ENCODE measurements at places on chromosomes 2 and 18.

DNA sequence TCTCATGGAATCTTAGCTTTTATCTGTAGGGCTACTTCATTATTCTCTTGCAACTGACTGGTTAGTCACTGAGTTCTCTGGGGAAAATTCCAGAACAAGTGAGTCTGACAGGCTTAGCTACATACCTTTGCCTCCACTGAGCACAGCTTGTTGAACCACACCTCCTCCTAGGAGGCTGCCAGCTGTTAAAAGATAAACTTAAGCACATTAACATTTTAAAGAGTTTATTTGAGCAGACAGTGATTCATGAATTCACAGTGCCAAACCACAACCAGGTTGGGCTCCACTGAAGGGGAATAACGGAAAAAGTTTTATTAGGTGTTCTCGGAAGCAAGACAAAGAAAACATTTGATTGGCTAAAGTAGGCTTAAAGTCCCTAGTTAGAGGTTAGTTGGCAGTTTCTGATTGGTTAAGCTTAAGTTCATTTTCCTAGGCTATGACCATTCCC lies 12.5 kb upstream of the SLC38A11 start:
- DNase-seq: no peak

- DNase-seq: no peak
Measured at GRCh38 chr2:54321047-54321446, 65.0 kb upstream of the TSPYL6 start.

- DNase-seq: no peak
Measured at GRCh38 chr2:227864161-227864756, 7.2 kb upstream of the DAW1 start.

- no peak for DNase-seq
Measured at GRCh38 chr2:180952082-180952481, 28.3 kb upstream of the UBE2E3 start.

DNA sequence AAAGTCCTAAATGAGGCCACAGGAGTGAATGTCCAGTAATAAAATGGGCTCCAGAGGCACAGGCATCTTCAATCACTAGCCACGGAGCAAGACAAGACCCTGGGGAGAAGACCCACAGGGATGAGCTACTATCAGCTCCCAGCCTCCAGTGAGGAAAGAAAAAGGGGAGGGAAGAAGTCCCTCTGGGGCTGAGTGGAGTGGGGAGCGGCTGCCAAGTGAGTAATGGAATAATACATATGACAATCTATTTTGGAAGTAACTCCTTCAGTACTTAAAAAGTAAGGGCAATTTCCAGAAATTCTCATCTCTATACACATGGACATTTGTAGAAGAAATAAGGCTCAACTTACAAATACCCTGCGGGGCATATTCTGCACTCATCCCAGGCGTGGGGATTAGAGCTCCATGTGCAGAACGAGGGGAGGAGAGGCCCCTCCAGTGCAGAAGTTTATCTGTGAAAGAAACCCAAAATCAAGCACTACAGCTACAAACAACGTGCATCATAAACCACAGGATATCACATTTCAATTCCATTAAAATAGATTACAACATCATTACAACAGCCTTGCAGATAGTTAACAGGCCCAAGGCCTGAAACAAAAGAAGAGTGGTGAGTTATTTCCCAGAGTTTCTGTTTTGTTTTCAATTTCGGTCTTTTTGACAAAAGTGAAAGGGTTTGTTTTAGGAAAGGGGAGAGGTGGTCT lies 84.9 kb downstream of the BCL11A start:
- DNase-seq: no peak

DNA sequence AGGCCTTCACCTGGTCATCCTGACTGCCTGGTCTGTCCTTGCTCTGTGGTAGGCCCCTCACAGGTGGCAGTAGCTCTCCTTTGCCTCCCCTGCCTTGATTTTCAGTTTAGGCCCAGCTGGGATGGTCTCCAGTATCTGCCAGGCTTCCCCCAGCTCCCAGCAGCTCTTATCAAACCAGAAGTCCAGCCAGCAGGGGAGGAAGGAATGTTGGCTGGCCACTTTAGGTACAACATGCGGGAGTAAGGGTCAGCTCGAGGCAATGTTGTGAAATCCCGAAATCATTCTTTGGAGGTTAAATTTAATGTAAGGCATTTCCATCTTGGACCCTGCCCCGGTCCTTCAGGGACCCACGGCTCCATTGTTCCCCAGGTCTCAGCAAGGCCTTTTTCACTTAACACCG lies 16.8 kb downstream of the ATP6V1C2 start:
- DNase-seq: no peak

- DNase-seq: no peak
Measured at GRCh38 chr2:13056259-13056843, 339.6 kb downstream of the TRIB2 start.

DNA sequence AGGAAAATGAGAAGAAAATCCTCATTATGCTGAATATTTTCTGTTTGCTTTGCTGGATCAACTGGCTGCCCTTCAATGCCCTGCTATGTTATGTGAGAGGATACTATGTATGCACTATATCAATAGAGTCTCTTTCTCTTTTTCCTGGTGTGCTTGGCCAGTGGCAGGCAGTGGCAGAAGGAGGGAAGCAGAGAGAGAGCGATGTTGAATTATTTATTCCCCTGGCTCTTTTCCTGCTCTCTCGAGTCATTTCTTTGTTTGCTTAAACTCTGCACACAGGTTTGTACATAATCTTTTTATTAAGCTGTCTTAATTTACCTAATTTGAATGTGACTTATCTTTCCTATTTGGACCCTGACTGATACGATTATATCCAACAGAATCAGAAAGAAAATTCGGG lies 1727.3 kb downstream of the SUCLG1 start:
- DNase-seq: no peak

- no peak for DNase-seq
Measured at GRCh38 chr2:71346065-71346464, 14.5 kb downstream of the ZNF638 start.

DNA sequence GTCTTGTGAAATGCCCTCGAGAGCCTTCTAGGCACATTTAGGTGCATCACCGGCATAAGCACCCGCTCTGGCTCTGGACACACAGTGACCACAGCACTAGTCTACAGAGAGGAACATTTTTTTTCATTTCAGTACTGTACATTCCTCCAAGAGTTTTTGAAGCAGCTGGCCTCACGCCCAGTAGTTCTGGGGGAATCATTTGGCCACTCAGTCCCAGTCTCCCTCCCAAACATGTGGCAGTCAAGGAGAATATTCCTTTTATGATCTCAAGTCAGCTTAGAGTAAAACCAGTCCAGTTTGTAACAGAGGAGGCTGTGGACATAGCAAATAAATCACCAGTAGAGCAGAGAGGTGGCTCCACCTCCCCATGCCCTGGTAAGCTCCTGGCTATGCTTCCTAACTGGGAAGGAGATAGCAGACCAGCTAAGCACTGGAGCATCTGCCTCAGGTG lies 48.1 kb downstream of the KCNE4 start:
- DNase-seq: no peak

- no peak for DNase-seq
Measured at GRCh38 chr2:64797881-64798575, 144.3 kb upstream of the SERTAD2 start.

GRCh38 chr18:63339920-63340484 lies 20.4 kb upstream of the BCL2 start:
- DNase-seq: no peak

DNA sequence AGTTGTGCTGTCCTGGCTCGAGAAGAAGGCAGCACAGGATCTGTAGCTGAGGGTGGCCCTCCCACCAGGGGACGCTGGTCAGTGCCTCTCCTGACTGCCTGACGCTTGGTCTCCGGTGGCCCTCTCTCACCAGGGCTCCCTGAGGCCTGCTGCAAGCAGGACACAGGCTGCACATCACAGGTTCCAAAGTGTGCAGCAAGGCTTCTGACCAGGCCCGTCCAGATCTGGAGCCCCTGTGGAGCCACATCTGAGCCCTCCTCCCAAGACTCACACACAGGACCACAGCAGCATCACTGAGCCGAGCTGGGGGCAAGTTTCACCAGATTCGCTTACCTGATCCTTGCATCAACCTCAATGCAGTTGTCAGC lies 12.1 kb downstream of the AMER3 start:
- DNase-seq: no peak

DNA sequence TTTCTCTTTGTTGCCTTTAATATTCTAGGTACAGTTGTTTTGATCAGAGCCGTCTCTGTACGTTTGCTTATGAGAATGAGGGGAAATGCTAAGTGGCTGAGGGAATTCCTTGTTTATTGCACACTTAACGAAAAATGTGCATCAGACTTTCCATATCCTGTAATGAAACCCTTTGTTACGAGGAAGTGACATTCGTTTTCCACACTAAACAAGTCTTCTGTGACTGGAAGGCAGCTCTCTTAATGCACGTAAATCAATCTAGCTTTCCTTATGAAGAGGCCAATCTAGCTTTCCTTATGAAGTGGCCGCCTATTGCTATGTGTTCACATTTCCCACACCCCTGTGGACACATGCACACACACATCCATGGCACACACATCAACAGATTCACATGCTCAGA lies 186.2 kb downstream of the SNTG2 start:
- no peak for DNase-seq

DNA sequence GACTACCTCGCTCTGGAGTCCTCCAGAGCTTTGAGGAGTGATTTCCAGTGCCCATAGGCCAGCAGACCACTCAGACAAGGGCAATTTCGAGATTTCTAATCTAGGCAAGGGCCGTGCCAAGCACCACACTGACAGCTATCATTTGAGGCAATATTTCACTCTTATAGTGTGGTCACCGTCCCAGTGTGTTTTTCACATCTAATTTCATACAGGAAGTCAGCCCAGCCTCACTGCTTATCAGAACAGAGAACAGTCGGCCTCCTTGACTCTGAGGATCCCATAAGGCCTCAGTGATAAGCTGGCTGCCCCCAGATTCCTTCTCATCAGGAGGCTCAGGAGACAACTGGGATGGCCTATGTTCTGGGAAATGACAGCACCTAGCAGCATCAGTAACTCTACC lies 581 bp downstream of the CAPN14 start:
- DNase-seq: no peak

DNA sequence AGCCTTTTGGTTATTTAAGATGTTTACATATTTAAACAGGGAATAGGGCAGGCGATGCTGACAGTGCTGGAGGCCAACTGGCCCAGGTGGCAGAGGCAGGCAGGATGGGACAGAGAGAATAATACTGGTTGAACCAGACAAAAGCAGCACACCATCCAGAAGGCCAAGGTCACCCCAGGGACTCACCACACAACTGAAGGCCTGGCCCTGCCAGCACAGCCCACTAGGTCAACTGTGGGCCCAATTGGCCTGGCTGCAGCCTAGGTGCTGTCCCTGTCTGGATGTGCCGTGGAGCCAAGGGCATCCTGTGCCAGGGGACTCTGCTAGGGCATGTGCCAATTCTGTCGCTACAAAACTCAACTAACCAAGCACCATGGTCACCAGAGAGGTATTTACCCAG lies 69.2 kb downstream of the RNF152 start:
- DNase-seq: no peak

DNA sequence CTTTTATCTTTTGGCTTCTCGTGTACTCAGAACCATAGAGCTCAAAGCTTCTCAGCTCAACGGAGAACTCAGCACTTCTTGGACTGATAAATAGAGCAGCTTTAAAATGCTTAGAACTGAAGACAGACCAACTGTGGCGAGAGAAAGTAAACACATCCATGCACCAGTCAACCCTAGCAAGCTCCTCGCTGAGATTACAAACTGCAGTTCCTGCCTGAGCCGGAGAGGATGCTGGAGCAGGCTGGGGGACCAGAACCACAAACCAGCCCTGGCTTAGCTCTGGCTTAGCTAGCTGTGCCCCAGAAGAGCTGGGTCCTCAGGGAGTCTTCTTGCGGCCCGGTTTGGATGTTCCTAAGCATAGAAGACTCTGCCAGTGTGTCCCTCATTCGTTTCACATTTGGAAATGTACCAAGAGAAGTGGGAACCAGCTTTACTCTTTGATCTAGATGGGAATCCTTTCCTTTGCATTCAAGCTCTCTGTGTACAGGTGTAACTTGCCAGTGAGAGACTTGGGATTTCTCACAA lies 5.6 kb downstream of the PAX8 start:
- DNase-seq: no peak

- no peak for DNase-seq
Measured at GRCh38 chr18:75132098-75132870, 76.7 kb downstream of the PTGR3 start.

DNA sequence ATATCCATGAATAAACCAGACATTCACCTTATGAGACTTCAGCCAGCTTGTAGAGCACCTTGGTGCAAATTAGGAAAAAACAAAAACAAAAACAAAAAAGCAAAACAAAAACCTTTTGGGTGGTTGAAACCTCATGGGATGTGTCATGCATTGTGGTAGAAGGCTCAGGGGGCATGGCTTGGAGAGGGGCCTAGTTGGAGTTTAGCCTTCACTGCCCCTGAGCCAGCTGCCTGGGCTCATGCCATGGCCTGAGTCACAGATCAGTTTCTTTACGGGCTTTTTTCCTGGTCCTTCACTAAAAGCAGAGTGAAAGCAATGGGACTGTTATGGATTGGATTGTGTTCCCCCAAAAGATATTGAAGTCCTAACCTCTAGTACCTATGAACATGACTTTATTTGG lies 22.0 kb upstream of the DAPL1 start:
- no peak for DNase-seq

DNA sequence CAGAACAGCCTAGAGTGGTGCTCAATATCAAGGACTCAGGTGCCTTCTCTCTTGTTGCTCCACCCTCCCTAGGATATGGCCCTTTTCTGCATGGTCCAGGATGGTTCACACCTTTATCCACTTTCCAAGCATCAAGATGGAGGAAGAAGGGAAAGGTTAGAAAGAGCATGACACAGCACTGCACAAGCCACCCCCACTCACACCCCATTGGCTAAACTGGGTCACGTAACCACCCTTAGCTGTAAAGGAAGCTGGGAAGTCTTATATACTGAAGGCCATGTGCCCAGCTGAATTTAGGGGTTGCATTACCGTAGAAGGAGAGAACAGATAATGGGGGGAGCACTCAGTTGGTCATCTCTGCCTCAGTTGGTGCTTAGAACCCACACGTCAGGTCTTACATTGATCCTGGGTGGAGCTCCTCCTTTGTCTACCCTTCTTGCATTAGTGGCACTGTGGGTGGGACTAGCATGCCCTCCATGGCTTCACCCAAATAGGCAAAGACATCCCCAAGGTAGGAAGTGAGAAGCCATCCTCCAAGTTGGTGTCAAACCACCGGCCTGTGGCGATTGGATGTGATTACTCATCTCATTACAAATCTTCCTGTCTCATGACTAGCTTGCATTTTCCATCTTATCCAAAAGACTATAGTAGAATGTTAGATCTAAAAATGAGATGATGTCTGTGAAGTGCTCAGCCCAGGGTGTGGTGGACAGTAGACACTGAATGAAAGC lies 248.5 kb downstream of the HAUS1 start:
- no peak for DNase-seq

GRCh38 chr2:227163998-227164762 lies at the start of the genes COL4A3 and COL4A4:
COL4A3 (plus strand) TSS chr2:227164624; CDS start chr2:227164727, 103 bp downstream.
COL4A4 (minus strand) TSS chr2:227164205; CDS start chr2:227147483, 16,722 bp downstream.
- no peak for DNase-seq

DNA sequence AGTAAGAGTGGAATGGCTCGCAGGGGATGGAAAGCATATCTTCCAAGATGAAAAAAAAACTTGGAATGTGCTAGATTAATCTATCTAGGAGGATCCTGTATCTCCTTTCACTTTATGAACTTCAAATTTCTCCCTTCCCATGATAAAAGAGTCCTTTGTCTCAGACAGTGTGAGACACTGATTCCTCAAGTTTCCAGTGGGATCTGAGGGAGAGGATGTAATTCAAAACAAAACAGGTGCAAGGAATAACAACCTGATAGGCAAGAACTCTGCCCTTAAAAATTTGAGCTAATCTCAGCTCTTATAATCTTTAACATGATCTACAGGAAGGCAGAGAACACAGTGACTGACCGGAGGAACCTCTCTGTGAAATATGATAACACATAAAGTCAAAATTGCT lies 162.0 kb upstream of the ZFP36L2 start:
- no peak for DNase-seq
